Osteocyte (in vitro differentiated cells): ENCODE measurements at places on chromosomes 7 and 10. TPM values are rescaled to one million over a fixed set of nuclear protein-coding genes. Genes with fewer than 3 reads are reported as not detected.

- H3K4me3 ChIP-seq: no peak overlapping the region
- H3K4me1 ChIP-seq: peaks cover 12% of the 10 kb centered on the region
- no peaks in the 10 kb centered on the region for H3K36me3 ChIP-seq
- no peak overlapping the region for H3K27ac ChIP-seq
- H3K27me3 ChIP-seq: no peaks in the 10 kb centered on the region
- no peak for DNase-seq
Measured at GRCh38 chr7:125848157-125848556, 918.5 kb upstream of the POT1 start.

GRCh38 chr7:47444376-47445098, 137.4 kb downstream of the TNS3 start:
- no peak for DNase-seq
- no peak overlapping the region for H3K4me3 ChIP-seq
- no peaks in the 10 kb centered on the region for H3K27me3 ChIP-seq
- H3K36me3 ChIP-seq: peaks cover 10% of the 10 kb centered on the region

DNA sequence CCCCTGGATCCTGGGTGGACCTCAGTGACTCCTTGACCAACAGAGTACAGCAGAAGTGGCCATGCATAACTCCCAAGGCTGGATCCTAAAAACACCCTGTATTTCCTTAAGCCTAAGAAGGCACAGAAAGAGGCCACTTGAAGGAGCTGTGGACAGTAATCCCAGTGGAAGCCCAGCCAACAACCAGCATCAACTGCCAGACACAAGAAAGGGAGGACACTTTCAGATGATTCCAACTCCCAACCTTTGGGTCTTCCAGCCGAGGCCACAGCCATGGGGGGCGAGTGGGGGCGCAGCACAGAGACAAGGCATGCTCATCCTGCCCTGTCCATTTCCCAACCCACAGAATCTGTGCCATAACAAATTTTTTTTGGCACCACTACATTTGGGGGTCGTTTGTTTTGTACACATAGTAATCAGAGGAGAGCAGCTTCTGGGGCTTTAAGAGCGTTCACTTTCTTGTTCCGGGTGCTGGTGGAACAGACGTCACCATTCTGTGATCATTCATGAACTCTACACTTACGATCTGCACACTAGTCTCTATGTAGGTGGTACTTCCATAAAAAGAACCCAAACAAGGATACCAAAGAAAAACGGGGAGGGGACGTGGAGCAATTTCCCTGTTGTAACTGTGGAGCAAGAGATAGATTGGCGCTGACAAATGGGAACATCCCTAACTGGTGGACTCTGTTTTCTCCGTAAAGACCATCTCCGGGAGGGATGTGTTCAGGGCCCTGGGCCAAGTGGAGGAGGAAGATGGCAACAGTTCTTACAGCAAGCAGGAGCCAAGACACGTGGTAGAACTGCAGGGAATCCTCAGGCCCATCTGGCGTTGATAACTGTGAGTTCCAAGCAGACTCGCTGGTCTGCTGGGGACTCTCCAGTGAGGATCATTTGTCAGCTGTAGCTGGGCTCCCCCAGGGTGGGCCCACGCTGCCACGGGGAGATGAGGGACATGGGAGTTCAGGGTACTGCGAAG, 6.0 kb upstream of the SLC29A3 start:
- H3K36me3 ChIP-seq: no peaks in the 10 kb centered on the region
- peaks cover 53% of the 10 kb centered on the region for H3K27me3 ChIP-seq
- peaks cover 3% of the 10 kb centered on the region for H3K4me1 ChIP-seq
- H3K4me3 ChIP-seq: no peak overlapping the region
- no peak overlapping the region for H3K27ac ChIP-seq

TEX36 gene
- not detected in 2 replicates for total RNA-seq

SCRN1 gene
- total RNA-seq: 104 and 106 TPM in 2 replicates

TSPAN13 gene
- total RNA-seq: 4.9 and 5.5 TPM in 2 replicates
